ENCODE measurements at places on chromosomes 1 and 21. TPM values are rescaled to one million over a fixed set of nuclear protein-coding genes. Genes with fewer than 3 reads are reported as not detected.

LY9 gene
- not detected for total RNA-seq

TLCD4 gene
- 0.85 TPM for total RNA-seq

CNN3 gene
- 490 TPM for total RNA-seq

CCDC30 gene
- total RNA-seq = 1.4 TPM

CLCA2 gene
- total RNA-seq = 1.7 TPM

ANXA9 gene
- not detected for total RNA-seq

PLA2G2D gene
- total RNA-seq = not detected

SLC44A3 gene
- total RNA-seq = 0.38 TPM

PKN2 gene
- total RNA-seq = 24.8 TPM

LRRC3 gene
- total RNA-seq = 0.85 TPM

OTUD3 gene
- 5.9 TPM for total RNA-seq

AADACL4 gene
- not detected for total RNA-seq

ATP1A4 gene
- total RNA-seq = not detected

NPL gene
- 2.1 TPM for total RNA-seq

ANKRD45 gene
- total RNA-seq = 0.28 TPM

JAM2 gene
- total RNA-seq = 2.0 TPM

LEPR gene
- 10.0 TPM for total RNA-seq

SPRR3 gene
- not detected for total RNA-seq

EPB41 gene
- total RNA-seq = 1.9 TPM

CD1D gene
- under 0.01 TPM for total RNA-seq

AMY1A gene
- total RNA-seq = not detected

CLCNKB gene
- total RNA-seq = under 0.01 TPM

PGLYRP4 gene
- total RNA-seq = not detected

PAQR7 gene
- total RNA-seq = 13.2 TPM

AGT gene
- 0.19 TPM for total RNA-seq

BACH1 gene
- 270 TPM for total RNA-seq

ERVH48-1 gene
- total RNA-seq = under 0.01 TPM

MYBPH gene
- not detected for total RNA-seq

FCGR3B gene
- total RNA-seq = not detected

TRABD2B gene
- total RNA-seq = 0.28 TPM

IVL gene
- total RNA-seq = not detected

LYPLAL1 gene
- total RNA-seq = 45.4 TPM

ACTA1 gene
- not detected for total RNA-seq

ABCD3 gene
- 45.1 TPM for total RNA-seq

NMNAT2 gene
- total RNA-seq = 10.4 TPM

SPATA1 gene
- 0.96 TPM for total RNA-seq

ASPM gene
- total RNA-seq = 4.8 TPM

C1orf87 gene
- not detected for total RNA-seq

THEM5 gene
- total RNA-seq = not detected
